ENCODE measurements at places on chromosomes 1 and 21.

- no peak for DNase-seq
Observed at GRCh38 chr1:11518016-11518701, 39.2 kb downstream of the DISP3 start.

GRCh38 chr21:37245151-37245550 lies 22.0 kb downstream of the VPS26C start:
- no peak for DNase-seq

DNA sequence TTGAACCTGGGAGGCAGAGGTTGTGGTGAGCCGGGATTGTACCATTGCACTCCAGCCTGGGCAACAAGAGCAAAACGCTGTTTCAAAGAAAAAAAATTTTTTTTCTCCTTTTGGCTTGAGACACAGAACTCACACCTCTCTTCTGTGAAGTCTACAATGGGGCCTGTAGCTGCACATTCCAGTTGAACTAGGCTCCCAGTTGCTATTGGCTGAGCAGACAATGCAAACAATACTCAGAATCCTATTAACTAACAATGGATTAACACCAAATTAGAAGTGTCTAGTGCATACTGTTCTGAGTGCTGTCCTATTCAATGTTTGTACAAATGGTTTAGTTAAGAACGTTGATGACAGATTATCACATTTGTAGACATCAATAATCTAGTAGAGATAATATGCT lies 17.6 kb upstream of the MCL1 start:
- DNase-seq, result no peak

DNA sequence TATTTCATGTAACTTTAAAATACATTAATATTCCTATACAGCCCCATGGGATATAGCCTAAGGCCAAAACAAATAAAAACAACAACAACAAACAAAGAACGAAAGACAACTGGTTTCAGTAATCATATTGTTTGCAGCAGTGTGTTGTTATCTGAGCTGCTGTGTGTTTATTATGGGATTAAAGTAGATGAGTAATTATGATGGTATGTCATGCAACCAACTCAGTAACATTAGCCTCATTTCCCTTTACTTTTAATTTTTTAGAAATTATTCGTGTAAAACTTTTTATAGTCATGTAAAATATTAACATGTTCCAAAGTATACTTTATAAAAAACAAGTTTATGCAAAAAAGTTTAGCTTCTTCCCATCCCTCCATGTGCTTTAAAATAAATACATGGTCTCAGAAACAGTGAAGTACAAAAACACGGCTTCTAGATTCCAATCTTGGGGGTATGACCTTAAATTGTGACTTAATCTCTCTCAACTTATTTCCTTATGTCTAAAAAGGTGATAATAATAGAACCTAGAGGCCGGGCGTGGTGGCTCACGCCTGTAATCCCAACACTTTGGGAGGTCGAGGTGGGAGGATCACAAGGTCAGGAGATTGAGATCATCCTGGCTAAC lies 176.1 kb downstream of the SLC45A1 start:
- DNase-seq, result no peak

GRCh38 chr21:39613041-39613934 lies 548 bp downstream of the B3GALT5 start:
- DNase-seq, result no peak

- no peak for DNase-seq
Observed at GRCh38 chr21:43770066-43770655, 5.9 kb downstream of the CSTB start.

DNA sequence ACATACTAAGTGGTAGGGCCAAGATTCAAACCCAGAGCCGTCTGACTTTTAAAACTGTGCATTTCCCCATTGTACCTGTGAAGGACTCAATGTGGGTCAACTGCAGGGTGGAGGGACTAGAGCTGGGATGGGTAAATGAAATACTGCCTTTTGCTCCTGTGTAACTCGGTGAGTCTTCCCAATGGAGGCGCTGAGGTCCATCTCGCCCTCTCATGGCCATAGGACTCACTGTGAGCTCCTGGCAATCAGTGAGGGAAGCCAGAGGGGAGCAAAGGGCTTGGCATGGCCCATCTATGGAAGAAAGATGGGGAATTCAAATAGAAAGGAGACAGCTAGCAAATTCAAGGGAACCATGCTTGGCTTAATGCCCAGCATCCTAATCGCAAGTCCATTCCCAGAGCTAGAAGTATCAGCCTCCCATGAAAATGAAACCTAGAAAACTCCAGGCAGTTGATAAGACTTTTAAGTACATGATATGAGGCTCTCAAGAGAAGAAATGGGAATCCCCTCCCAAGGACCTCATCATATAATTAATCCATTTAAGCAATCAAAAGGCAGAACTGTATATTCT lies 25.4 kb upstream of the CGN start:
- DNase-seq, result no peak

DNA sequence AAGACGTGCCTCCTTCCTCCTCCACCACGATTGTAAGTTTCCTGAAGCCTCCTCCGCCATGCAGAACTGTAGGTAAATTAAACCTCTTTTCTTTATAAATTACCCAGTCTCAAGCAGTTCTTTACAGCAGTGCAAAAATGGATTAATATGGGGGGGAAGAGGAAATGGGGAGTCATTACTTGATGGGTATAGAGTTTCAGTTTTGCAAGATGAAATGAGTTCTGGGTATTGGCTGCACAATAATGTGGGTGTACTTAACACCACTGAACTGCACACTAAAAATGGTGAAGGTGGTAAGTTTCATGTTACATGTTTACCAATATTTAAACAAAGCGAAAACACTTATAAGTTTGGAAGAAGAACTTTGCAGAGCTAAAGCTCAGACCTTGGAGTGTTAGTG lies 24.3 kb upstream of the DISP1 start:
- no peak for DNase-seq

DNA sequence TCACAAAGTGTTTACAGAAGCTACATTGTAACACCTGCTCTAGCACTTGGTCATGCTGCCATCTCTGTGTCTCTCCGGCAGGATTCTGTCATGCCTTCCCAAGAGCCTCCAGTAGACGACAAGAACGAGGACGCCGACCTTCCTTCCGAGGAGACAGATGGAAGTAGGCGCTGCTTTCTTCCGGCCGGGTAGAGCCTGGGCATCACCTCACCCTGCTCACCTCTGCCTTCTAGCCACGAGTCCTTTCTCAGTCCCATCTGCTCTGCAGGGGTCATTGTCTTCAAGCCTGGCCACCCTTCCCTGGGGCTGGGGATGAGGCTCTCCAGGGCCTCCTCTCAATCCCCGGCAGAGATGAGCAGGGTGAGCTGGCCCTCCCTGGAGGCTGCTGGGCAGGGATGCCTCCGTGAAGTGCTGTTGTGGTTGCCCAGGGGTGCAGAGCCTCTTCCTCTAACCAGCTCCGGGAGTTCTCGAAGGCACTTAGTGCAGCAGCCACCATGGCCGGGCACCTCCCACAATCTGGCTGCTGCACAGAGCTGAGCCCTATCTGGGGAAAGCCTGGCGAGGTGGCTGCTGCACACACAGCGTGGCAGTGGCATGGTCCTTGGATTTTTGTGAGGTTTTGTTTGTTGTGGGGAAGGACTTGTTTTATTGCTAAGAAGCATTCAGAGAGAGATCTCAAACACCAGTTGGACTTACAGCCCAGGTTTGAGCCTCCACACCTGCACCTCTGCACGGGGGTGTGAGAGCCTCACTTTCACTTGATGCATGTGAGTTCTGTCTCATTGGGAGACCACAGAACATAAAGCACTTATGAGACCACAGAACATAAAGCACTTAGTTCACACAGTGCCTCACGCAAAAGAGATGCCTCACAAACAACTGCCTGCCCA lies 48.4 kb downstream of the FAAP20 start:
- DNase-seq, result no peak

- no peak for DNase-seq
Observed at GRCh38 chr1:234926559-234927311, 201.9 kb downstream of the TOMM20 start.

DNA sequence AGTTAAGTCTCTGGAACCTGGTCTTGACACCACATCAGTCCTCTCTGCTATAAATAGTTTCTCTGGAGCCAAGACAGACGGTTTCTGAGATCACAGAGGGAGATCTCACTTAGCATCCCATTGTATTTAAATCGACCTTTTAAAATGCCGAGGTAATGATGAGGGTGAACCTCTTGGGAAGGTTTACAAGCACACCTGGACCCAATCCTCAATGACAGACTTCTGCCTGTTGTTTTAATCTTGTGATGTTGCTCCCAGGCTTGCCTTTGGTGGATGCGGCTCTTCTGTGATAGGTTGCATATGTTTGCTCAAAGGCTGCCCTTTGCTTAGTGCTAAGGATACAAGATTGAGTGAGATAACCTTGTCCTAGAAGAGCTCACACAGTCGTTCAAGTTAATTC lies 104.6 kb upstream of the L1TD1 start:
- DNase-seq, result no peak

DNA sequence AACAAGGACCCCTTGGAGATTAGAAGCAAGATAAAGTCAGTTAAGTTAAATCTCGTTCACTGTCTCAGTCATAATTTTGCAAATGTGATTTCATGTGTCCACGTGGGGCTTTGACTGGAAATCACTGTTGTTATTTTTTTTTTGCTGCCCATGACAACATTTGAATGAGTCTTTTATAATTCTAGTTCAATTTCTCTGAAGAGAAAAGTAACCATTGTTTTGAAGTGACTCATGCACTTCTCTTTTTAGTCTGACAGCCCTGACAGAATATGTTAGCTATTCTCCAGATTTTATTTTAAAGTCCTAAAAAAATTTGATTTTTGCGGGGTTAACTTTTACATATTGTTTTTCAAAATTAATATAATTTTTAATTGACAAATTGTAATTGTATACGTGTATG lies 30.7 kb upstream of the NLRP3 start:
- no peak for DNase-seq

DNA sequence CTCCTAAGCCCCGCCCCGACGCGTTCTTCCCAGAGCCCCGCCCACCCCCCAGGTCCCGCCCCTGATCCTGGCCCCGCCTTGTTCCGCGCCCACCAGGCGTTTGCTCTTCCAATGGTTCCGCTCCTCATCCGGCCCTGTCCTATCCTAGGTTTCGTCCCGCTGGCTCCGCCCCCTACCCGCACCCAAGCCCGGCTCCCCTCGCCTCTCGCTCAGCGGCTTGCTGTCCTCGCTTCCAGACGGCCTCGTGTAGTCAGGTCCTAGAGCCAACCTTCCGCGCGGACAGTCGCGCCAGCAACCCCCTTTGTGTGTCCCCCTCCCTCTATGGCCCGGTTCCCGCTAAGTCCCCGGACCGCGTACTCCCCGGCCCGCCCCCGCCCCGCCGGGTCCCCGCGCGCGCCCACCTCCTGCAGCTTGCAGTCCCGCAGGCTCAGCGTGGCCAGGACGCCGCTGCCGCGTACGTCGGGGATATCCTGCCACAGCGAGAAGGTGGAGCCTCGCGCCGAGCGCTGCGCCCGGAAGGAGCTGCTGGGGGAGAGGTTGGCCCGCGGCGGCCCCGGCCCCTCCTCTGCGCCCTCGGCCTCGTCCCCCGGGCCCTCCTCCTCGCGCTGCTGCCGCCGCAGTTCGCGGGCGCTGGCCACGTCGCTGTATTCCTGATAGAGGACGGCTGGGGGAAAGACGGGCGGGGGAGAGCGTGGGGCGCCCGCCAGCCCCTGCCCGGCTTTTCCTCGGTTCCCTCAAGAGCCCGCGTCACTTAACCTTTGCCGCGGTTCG lies 5.7 kb downstream of the ARHGEF19 start:
- peak; percentile 80 for DNase-seq

- no peak for DNase-seq
Observed at GRCh38 chr1:45328680-45329079, 2.0 kb downstream of the HPDL start.

DNA sequence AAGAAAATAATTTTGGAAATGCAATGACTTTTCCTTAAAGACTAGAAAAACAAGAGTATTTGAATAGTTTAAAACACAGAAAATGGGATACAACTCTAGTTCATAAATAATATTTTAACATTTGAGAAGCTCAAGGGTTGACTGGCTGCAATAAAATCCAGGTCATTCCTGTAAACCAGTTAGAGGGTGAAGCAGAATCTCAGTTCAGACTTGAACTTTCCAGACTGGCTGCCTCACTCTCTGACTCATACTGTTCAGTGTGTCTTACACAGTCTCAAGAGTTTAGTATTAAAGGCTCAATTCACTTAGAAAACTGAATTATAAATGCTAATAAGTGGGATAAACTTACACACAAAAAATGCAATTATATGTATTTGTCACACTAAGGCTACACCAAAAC lies 89.9 kb downstream of the RAVER2 start:
- no peak for DNase-seq

- no peak for DNase-seq
Observed at GRCh38 chr1:17564458-17565393, 25.2 kb downstream of the ARHGEF10L start.

DNA sequence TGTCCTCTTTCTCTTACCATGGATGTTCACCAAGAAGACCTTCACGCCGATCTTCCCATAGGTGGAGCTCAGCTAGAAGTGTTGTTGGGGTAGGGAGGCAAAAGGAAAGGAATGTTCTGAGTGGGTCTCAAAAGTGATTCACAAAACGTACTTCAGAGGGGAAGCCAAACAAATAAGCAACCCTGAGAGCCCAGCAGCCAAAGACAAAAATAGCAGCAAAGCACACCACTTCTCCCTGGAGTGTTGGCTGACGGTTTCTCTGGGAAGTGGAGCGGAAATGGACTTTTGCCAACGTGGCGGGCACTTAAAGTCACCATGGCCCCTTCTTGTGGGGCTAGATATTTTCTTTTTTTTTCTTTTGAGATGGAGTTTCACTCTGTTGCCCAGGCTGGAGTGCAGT lies 23.1 kb downstream of the SLC26A9 start:
- DNase-seq, result no peak

- DNase-seq, result no peak
Observed at GRCh38 chr1:214525535-214526019, 25.8 kb downstream of the PTPN14 start.

DNA sequence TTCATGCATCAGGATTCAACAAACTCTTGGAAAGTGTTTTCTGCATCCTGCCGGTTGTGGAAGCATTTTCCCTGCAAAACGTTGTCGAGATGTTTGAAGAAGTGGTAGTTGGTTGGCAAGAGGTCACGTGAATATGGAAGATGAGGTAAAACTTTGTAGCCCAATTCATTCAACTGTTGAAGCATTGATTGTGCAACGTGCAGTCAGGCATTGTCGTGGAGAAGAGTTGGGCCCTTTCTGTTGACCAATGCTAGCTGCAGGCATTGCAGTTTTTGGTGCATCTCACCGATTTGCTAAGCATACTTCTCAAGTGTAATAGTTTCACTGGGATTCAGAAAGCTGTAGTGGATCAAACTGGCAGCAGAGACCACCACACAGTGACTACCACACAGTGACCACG lies 57.0 kb upstream of the PRDM2 start:
- no peak for DNase-seq

- DNase-seq, result no peak
Observed at GRCh38 chr1:42721926-42722325, 18.1 kb downstream of the CLDN19 start.

DNA sequence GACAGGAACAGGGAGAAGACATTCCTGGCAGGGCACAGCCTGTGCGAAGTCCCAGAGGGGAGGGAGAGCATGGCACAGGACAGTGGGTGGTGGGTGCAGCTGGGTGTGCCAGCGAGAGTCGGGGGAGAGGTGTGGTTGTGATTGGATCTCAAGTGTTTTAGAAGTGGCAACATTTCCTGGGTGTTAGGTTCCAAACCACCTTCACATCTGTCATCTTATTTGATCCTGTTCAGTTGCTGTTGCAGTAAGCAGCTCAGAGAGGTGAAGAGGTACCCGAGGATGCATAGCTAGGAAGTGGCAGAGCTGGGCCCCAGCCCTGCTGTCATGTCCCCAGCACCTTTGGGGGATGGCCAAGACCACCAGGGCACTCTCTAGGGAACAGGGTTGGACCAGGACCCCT lies 22.0 kb upstream of the DISP3 start:
- DNase-seq, result no peak

- no peak for DNase-seq
Observed at GRCh38 chr1:212901290-212901689, 43.2 kb downstream of the FLVCR1 start.

Data from stimulated activated CD8-positive, alpha-beta memory T cell treated with anti-CD3 and anti-CD28 coated beads, Interleukin-7, amount 100 ng/mL, for 1 hour (primary cell).